MG63 (cell line): ENCODE measurements at places on chromosomes 12 and 14.

DNA sequence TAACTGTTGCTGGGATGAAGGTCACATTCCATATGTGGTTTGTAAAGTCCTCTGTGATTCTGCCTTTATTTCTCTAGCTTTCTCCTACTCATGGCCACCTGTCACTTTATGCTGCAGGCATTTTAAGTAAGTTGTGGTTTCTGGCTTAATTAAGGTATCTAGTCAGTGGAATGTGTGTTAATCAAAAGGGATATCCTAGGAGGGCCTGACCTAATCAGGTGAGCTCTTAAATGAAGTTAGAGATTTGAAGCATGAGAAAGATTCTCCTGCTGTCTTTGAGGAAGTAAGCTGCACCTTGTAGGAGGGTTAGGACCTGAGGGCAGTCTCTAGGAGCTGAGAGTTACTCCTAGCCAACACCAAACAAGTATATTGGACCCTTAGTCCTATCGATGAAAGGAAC lies 90.3 kb downstream of the ETNK1 start:
- DNase-seq: no peak

GRCh38 chr14:99216191-99216590 lies 55.8 kb downstream of the BCL11B start:
- no peak for DNase-seq

DNA sequence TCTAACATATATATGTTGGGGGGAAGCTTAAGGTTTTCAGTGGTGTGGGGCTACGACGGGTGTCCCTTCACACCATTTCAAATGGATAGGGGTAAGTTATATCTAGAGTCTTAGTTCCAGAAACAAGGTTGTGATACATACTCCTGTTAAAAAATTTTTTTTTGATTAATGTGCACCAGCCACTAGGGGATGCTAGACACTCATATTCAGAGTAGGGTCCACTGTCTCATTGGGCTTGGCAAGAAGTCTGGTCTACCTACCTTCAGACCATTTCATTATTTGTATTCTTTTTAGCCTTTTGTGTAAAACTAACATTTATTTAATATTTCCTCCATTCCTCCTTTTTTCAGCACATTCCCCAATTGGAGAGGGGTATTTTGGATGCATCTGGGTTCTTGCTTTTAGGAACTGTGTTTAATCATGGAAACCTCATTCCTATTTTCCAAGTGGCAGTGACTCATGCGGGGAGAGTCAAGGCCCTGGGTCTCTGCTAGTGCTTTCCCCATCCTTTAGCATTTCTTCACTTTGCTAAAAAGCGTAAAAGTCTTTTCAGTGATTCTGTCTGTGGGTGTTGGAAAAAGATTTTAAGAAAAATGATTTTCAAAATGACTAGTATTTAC lies 33.4 kb downstream of the ANO4 start:
- no peak for DNase-seq

- no peak for DNase-seq
Measured at GRCh38 chr14:67962215-67962644, 142.7 kb downstream of the RAD51B start.

DNA sequence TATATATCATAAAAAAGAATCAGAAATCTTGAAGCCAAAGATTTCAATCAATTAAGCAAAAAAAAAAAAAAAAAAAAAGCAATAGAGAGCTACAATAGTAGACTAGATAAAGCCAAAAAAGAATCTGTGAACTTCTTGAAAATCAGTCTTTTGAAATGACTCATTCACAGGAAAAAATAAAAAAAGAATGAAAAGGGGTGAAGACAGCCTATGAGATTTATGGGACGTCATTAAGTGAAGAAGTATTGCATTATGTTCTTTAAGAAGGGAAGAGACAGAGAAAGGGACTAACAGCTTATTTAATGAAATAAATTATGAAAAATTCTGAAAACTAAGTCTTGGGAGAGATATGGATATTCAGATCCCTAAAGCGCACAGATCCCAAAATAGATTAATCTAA lies 103.8 kb downstream of the ACSS3 start:
- no peak for DNase-seq

- no peak for DNase-seq
Measured at GRCh38 chr14:44979740-44980356, 17.9 kb downstream of the TOGARAM1 start.
